ENCODE measurements at places on chromosomes 6 and 20.

- DNase-seq: no peak
Measured at GRCh38 chr20:2116170-2116940, 14.7 kb downstream of the STK35 start.

DNA sequence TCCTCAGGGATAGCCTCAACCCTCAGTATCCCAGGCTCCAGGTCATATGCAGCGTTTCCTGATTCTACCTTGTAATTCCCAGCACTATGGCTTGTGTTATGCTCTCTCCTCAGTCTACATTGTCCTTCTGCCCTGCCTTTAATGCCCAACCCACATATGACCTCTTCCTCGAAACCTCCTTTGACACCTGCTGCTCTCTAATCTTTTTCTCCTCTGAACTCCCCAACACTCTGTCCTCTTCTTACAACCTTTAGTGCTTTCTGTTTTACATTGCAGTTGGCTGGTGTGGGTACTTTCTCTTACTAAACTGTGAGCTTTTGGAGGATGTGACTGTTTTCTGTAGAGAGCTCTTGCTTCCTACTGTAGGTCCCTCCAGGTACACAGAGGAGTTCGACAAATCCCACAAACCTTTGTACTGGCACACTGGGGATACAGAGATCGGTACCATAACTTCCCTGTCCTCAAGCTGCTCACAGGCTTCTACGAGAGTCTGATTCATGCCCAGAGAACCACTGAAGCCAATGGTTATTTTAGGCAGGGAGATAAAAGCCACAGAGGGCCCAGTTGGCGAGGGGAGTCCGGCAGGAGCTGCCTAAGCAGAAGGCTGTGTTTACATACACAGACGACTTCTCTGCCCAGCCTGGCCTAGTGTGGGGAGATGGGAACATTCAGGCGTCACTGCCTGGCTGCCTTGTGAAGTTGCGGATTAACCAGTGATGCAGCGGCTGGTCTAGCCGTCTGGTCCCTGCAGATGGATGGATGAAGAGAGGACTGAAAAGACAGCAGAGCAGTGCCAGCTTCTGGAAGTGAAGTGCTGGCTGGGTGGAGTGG, 8.4 kb upstream of the EPB41L1 start:
- no peak for DNase-seq

- DNase-seq: no peak
Measured at GRCh38 chr6:5202206-5202605, 58.5 kb downstream of the LYRM4 start.

DNA sequence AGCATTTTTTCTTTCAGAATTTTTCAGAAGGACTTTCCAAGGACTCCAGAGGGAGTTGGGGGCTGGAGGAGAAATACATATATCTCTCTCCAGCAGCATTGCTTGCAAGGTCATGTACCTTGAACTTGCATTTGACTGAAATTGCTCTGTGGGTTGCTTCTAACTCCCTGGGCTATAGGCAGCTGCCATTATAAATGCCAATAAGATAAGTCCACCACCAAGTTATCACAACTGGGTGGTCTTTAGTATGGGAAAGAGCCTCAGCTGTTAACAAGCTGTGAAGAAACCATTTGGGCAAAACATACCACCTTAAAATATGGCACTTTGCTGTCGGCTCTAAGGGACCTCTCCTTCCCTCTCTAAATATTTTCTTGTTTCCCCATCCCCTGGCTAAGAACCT, 20.9 kb upstream of the CITED2 start:
- no peak for DNase-seq

DNA sequence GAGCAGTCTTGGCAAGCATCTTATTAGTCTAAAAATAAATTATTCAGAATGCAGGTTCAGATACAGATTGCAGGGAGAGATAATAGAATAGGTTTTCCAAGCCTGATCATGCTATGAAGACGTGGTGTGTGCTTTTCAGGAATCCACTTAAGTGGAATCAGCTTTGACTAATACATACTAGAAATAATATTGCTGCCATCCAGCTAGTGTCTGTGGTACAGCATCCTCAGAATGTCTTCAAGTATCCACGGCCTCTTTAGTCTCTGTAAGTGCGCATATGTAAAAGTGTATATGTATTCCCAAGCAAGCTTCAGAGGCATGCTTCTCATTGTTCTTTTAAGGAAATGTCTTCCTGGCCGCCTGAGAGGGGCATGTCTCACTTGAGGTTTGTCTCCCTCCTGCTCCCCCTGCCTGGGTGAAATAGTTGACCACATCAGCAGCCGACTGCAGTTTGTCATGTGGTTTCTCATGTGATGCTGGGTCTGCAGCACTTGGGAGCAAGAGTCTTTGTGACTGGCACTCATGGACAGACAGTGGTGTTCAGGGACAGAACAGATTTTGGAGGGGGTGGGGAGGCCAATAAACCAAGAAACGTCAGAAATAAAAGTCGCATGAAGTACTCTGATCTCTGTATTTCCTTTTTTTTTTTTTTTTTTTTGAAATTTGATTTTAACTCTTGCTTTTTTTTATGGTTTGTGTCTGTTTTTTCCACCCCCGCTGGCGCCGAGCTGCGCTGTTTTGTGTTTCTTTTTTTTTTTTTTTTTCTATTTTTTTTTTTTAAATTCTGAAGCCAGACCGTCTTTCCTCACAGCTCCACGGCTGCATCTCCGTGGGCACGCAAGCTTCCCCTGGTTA, 150.8 kb downstream of the PRL start:
- DNase-seq: no peak

DNA sequence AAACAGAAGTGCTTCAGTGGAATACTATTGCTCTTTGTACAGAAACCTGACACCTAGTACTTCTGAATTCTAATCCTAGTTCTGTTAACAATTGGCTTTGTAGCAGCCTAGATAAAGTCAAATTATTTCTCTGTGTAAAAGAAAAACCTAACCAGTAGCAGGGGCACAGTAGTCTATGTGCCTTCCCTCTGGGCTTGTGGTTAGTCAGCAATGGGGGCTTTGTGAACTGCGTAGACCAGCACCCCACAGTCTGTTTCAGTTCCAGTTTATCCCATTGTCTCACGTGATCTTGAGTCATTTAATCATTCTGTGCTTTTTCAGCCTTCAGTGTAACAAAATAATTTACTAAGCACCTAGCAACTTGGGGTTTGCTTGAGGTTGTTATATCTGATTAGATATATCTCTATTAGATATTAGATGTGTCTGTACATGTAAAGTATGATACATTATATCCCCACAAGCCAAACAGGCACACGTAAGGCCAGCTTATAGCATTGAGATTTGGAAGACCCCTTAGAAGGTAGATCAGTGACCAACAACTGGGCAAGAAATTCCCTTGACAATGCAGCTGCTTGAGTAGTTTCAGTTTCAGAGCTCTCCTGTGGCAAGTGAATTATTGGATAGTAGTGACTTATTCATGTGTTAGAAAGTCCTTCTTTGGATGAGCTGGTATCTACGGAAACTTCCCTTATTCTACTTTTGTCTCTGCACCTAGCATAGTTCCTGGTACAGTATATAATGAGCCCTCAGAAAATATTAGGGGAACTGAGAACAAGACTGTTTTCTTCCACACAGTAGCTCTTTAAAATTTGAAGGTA, 27.9 kb upstream of the CCR6 start:
- DNase-seq: peak; percentile 49

DNA sequence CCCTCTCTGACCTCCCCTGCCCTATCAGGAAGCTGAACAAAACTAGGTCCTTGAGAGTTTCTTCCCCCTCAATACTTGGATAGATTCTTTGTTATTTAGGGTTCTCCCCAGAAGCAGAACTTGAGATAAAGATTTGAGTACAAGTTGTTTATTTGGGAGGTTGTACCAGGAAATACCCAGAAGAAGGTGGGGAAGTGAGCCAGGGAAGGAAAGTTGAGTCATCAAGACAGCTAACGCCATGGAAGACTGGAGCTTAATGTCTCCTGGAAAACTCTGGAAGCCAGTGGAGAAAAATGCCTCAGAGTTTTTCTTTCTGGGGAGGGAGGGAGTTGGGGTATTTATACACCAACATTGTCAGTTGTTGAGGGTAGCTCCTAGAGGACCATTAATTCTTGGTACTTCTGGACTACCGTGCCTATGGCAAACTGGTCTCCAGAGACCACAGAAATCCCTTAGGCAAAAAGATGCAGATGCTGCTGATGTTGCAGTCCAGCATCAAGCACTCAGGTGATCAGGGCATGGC, 102.6 kb upstream of the ZFP64 start:
- DNase-seq: no peak

GRCh38 chr6:109513571-109514071, 30.6 kb upstream of the ZBTB24 start:
- DNase-seq: no peak

GRCh38 chr20:24761220-24762065, 187.6 kb upstream of the CST7 start:
- no peak for DNase-seq

DNA sequence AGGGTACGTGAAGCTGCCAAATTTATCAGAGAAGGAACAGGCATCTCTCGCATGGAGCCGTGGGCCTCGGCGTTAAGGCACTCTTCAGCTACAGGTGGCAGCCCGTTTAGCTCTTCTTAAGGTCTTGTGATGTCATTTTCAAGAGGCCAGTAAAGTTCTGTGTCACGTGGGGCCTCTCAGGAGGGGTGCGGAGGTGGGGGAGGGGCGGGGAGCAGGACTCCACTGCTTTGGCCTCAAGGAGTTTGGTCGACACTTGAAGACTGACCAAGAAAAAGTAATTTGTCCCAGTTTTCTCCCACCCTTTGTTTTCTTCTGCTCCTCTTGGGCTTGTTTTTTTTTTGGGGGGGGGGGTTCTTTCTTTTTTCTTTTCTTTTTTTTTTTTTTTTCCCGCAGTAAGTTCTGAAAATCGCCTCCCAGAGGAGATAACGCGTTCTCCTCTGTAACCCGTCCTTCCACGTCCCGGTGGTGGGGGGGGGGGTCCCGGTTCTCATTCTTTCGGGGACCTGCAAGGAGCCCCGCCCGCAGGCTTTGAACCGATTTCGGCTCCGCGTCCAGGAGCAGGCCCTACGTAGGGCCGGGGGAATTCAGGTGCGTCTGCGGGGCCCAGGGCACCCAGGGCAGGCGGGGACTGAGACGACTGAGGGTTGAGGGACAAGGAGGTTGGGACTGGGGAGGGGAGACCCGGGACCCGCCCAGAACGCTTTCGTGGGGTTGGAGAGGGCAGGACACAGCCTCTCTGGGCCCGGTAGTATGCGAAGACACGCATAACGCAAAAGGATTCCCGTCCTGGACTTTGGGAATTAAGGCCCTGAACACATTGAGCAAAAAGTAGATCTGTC, 26.0 kb downstream of the GPX6 start:
- peak; percentile 17 for DNase-seq

DNA sequence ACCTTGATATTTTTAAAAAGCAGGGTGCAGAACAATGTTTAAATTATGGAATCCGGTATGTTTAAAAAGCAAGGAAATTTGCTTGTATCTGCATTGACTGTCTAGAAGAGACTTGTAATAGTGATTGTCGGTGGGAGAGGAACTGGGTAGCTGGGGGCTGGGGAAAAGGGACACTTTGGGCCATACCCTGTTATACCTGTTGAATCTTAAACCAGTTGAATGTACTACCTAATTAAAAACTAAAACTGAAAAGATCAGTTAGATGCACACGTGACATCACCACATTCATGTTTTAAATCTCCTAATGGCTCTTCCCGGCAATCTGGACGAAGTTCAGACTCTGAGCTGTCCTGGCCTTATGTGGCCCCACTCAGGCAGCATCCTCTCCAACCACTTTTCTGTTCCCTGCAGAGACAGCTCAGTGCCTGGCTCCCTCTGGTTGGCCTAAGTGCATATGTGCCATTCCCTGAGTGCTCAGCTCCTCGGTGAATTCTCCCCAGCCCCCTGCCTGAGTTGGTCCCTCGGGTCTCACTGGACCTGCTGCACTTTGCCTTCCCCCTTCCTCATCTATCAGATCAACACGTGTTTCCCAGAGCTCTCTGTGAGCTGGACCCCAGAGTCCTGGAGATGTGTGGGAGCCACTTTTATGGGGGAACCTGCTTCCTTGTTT, 36.3 kb downstream of the SLC52A3 start:
- no peak for DNase-seq
